ENCODE measurements at places on chromosomes 1 and 21.

GRCh38 chr1:201769966-201770365 lies 59.0 kb upstream of the IPO9 start:
- no peak for DNase-seq

GRCh38 chr21:17901458-17902079 lies 82.4 kb upstream of the C21orf91 start:
- no peak for DNase-seq

GRCh38 chr1:247077876-247078257 lies 744 bp downstream of the ZNF670 start:
- no peak for DNase-seq

GRCh38 chr1:48916130-48917069 lies 139.7 kb upstream of the BEND5 start:
- DNase-seq = no peak

- DNase-seq = no peak
Measured at GRCh38 chr1:70627910-70628309, 216.8 kb downstream of the CTH start.

- no peak for DNase-seq
Measured at GRCh38 chr1:232486454-232487207, 143.3 kb downstream of the SIPA1L2 start.

DNA sequence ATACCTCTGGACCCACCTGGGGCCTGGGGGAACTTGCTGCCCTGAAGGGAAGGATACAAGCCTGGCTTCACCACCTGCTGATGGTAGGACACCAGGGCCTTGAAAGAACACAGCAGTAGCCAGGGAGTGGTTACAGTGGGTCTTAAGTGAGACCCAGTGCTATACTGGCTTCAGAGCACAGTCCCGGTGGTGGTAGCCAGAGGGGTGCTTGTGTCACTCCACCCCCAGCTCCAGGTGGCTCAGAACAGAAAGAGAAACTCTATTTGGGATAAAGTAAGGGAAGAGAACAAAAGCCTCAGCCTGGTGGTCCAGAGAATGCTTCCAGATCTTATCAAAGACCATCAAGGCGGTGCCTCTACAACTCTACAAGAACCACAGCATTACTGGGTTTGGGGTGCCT lies 37.2 kb downstream of the VAV3 start:
- DNase-seq = no peak

- no peak for DNase-seq
Measured at GRCh38 chr1:183812686-183813569, 8.0 kb downstream of the RGL1 start.

- no peak for DNase-seq
Measured at GRCh38 chr1:102595106-102595505, 513.2 kb downstream of the COL11A1 start.

DNA sequence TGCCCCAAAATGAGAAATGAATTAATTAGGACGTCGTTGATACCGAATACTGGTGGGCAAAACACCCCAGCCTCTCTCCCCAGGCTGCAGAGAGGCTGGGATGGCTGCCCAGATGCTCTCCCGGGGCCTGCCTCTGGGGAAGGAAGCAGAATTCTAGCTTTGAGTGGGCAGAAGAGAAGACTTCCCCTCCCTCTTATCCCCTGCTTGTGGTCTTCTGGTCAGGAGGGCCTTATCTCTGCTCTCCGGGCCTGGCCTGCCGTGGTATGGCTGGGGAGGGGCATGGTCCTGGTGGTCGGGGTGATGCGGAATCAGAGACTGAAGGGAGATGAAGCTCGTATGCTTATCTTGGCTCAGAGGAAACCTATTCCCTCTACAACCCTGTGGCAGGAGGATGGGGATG lies 9.8 kb upstream of the CSF3R start:
- no peak for DNase-seq

DNA sequence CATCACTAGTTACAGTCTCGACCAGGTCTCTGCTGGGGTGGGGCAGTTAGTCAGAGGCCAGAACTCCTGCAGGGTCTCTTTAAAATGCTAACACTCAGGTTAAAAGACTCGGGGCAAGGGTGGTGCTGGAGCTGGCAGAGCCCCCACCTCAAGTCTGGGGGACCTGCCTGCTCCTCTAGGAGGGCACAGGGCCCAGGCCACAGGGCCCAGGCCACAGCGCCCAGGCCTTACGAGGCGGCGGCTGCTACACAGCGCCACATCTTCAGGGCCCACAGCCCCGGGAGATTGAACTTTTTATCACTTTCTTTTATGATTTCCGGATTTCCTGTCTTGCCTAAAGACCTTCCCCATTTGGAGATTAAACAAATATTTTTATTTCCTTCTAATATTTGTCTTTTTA lies 10.4 kb downstream of the MPZ start:
- DNase-seq = no peak

GRCh38 chr1:225941187-225941941 lies at the start of gene LEFTY2:
TSS of gene LEFTY2 (minus strand) at chr1:225941220. CDS start at chr1:225941140, 80 bp downstream.
- DNase-seq = no peak

DNA sequence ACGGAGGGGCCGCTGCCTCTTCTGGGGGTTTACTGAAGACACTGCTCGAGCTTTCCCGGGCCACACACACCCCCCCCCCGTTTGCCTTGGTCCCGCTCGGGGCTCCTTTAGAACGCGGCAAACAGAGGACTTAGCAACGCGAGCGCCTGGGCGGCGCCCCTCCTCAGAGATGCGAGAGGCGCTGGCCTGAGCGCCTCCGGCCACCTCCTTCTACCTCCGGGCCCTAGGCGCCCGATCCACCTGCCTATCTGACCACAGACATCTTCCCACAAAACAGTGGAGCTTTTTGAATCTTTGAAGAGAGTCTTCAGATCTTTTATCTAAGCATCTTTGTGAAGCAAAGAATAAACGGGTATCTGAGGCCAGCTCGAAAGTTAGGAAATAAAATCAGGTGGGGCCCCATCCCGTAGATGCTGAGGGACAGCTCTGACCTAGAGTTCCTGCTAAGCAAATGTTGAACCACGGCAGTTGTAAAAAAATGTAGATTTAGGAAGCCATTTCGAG lies 436 bp upstream of the TTLL7 start:
- no peak for DNase-seq

DNA sequence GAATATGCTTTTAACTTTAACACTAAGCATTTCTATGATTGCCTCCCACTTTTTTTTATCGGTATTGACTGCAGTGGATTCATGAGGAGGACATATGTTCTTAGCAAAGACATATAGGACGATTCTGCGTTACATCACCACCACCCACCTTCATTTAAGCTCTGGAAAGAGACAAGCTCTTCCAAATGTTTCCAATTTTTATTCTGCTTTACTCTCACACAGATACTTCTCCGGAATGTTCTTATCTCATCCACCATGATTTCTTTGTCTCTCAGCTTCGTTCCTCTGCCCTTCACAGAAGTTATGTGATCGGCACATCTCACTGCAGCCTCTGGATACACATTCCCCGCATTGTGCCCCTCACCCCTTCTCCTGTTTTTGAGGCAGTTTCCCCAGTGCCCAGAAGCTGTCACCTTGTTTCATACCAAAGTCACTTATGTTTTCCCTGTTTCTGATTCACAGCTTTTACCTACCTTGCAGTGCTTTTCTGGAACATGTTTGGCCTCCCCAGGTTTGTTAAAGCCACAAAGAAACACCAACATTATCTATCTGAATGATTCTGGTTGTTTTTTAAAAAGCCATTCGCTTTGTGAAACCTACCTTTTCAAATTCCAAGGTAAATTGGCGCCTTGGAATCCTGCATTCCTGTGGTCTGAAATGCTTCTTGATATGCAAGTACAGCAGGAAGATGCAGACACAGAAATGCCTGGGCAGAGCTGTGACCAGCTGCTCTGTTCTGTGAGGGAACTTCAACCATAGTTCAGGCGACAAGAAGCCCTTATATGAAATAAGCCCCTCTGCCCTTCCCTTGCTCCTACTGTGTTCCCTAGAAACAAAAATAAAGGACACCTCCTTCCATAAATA lies 1020.2 kb downstream of the TTLL7 start:
- no peak for DNase-seq

DNA sequence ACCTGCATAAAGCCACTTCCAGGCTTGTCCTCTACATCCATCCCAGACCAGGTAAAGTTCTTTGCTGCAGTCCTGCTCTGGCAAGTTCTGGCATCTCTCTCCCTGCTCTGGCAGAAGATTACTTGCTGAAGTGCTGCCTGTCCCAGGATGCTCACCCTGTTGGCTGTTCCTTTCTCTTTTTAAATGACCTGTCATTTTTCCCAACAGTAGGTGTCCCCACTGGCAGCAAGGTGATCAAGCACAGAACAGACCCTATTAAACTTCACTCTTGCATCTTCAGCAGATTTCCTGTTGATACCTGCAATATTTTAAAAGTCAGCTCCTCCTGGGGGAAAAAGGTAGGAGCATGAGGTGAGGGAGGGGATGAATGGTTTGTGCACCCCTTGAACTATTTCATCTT lies 332.6 kb downstream of the PBX1 start:
- no peak for DNase-seq

DNA sequence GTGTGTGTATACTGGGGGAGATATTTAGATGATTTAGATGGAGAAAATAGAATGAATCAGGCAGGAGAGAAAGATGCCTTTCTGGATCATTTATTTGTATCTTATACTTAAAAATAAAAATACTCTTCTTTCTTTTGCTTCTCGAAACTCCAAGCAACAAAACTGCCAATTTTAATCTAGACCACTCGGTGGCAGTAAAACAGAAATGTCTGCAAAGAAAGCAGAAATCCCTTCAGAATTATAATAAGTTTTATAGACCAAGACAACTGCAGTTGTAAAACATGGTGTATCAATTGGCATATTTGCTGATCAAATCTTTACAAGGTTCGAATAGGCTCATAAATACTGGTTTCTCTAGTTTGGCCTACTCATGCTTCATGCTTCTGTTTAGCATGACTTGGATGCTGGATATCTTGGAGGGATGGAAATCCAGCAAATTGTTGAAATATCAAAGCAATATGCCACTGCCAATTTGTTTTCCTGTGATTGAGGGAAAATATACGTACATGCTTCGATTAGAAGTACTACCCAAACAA lies 15.1 kb upstream of the C1orf87 start:
- no peak for DNase-seq

- DNase-seq = no peak
Measured at GRCh38 chr1:2646837-2647236, 14.0 kb upstream of the MMEL1 start.

DNA sequence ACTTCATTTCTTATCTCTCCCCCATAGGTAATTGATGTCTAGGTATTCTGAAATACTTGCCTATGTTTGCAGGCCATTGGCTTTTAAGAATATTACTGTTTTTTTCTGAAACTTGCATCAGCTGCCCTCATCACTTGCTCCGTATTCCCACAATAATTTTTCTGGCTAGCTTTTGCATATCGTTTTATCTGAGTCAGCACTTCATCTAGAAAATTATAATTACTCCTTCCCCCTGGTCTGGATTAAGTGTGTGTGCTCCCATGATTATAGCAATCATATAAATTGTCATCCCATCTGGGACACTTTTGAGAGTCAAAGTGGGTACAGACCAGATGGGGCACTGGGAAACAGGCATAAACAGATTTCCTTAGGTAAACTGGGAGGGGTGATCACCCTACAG lies 583.2 kb upstream of the B3GALT2 start:
- DNase-seq = no peak

GRCh38 chr1:186532466-186532865 lies 71.6 kb upstream of the PDC start:
- no peak for DNase-seq

GRCh38 chr21:35488946-35489345 lies 439.8 kb upstream of the RUNX1 start:
- no peak for DNase-seq

- DNase-seq = no peak
Measured at GRCh38 chr1:59406437-59407164, 109.7 kb downstream of the FGGY start.

- peak; percentile 28 for DNase-seq
Measured at GRCh38 chr1:204128964-204129896, 22.6 kb downstream of the ETNK2 start.

DNA sequence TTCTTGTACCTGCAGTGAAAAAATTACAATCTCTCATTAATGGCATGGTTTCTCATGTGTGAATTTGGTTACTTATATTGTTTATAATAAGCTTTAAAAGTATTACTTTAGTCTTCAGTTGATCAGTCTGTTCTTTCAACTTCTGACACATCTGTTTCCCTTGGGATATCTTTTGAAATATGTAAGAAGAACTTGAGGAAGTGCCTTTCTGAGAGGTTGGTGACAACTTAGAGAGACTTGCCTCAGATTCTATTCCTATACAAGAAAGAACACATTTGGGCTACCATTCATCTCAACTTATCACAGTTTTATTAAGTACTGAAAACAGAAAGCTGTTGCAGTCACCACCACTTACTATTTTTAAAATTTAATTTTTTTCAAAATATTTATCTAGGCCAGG lies 8.1 kb downstream of the AKNAD1 start:
- DNase-seq = no peak

GRCh38 chr1:247551721-247552120 lies 2.8 kb downstream of the GCSAML start:
- DNase-seq = no peak

GRCh38 chr1:221806236-221806635 lies 64.3 kb upstream of the DUSP10 start:
- no peak for DNase-seq

DNA sequence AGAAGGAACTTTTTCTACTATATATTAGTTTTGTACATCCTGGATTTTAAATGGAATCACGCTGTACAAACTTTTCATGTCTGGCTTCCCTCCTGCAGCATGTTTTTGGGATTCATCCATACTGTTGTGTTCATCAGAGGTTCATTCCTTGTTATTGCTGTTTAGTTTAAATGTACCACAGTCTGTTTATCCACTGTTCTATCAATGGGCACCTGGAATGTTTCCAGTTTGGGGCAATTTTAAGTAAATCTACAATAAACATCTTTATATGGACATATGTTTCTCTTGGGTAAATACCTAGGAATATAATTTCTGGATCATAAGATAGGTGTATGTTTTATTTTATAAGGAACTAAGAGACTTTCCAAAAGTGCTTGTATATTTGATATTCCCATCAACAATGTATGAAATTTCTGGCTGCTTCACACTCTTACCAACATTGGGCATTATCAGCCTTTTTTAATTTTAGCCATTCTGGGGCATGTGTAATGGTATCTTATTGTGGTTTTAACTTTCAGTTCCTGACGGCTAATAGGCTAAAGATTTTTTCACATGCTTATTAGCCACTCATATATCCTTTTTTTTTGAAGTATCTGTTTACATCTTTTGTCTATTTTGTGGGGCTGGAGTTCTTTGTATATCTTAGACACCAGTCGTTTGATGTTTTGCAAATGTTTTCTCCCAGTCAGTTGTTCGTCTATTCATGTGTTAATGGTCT lies 48.8 kb downstream of the RPS6KC1 start:
- no peak for DNase-seq

- no peak for DNase-seq
Measured at GRCh38 chr1:113391649-113392271, 1.4 kb downstream of the MAGI3 start.

GRCh38 chr1:18886003-18886335 lies 16.4 kb downstream of the ALDH4A1 start:
- DNase-seq = no peak

GRCh38 chr1:176479971-176480370 lies 17.0 kb downstream of the PAPPA2 start:
- DNase-seq = no peak

- no peak for DNase-seq
Measured at GRCh38 chr21:21188513-21189195, 190.4 kb downstream of the NCAM2 start.

All from effector CD8-positive, alpha-beta T cell (primary cell).